ENCODE measurements at places on chromosomes 4 and X.

GRCh38 chr4:97235521-97235920 is 907.8 kb downstream of the STPG2 start:
- DNase-seq = no peak

GRCh38 chrX:109299091-109299490 is 182.8 kb downstream of the GUCY2F start:
- no peak for DNase-seq

GRCh38 chr4:135934026-135934425 is 1598.3 kb downstream of the PCDH18 start:
- DNase-seq = no peak

- peak; percentile 2 for DNase-seq
Measured at GRCh38 chrX:24260842-24261550, 52.9 kb downstream of the SUPT20HL2 start.

- DNase-seq = no peak
Measured at GRCh38 chr4:109185548-109185947, 116.9 kb downstream of the COL25A1 start.

- DNase-seq = no peak
Measured at GRCh38 chr4:132227151-132227856, 921.8 kb upstream of the PCDH10 start.

GRCh38 chr4:111388561-111388960 is 756.7 kb upstream of the FAM241A start:
- no peak for DNase-seq

- no peak for DNase-seq
Measured at GRCh38 chrX:31237189-31237588, 165.3 kb upstream of the FTHL17 start.
